ENCODE measurements at places on chromosomes 6 and 20.

GRCh38 chr6:169240125-169240524 lies 13.5 kb downstream of the THBS2 start:
- no peak for DNase-seq

DNA sequence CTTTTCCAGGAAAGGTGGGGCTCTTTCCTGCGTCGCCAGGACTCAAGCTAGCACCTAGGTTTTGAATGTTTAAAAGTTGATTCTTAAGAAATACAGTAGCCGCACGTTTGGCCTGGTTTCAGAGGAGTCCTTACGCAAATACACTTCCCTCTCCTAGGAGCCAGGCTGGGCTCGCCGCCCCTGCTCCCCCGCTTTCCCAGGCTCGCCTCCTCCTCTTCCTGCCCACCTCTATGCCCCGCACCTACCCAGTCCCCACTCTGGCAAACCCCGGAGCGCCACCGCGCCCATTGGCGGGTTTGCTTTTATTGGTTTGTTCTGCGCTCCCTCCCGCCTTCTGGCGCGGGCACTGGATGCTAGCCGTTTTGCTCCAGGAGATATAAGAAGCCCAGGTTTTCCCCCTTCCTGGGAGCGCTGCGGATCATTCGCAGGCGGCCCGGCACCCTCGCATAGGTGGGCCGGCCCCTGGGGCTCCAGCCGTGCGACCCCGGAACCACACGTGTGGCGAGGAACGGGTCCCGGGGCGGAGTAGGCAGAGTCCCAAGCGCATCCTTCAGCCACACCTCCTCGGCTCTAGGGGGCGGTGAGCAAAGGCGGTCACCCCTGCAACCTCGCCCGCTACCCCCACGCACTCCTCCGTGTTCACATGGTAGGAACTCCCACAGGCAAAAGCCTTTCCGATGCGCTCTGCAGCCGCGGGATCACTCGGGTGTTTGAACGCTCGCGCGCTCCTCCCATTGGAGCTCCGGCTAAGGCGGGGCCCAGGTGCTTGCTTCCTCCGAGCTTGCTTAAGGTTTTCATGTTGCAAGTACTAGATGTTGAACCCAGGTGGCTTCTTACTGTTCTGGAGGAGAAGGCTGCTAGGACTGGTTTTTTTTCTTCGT lies 119.0 kb downstream of the RTN4IP1 start:
- peak; percentile 69 for DNase-seq

- DNase-seq = no peak
Measured at GRCh38 chr20:40941133-40941610, 87.5 kb upstream of the TOP1 start.

- no peak for DNase-seq
Measured at GRCh38 chr20:47680804-47681529, 104.3 kb downstream of the SULF2 start.

DNA sequence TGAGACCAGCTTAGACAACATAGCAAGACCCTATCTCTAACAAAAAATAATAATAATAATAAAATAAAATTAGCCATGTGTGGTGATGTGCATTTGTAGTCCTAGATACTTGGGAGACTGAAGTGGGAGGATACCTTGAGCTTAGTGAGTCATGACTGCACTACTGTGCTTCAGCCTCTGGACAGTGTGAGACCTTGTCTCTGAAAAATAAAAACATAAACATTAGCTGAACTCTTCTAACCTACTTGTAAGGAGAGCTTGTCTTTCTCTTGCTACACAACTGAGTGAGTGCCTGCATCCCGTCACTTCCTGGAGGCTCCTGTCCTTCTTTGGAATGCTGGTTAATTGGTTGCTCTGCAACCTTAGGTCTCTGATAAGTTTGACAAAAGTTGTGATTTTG lies 5.1 kb upstream of the DBNDD2 start:
- no peak for DNase-seq

GRCh38 chr20:59125836-59126235 lies 37.8 kb upstream of the ZNF831 start:
- no peak for DNase-seq

DNA sequence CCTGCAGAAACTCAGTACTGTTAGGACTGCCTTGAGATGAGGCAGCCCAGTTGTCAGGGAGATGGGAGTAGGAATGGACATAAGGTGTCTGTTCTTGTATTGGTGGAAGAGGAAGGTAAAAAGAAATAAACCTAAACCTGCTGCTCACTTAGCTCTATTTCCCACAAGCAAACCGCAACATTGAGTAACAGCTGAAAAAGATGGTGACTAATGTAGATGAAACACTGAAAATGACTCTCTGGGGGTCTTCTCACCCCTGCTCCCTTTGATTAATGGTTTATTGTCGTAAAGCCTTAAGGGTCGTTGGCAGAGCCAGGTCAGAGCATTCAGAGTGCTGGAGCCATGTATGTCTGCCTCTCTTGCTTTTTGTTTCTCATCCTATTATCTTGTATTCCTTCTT lies 87.5 kb downstream of the FOXO3 start:
- DNase-seq = no peak

GRCh38 chr20:34951252-34951651 lies 4.4 kb downstream of the GSS start:
- no peak for DNase-seq

GRCh38 chr6:13427801-13428582 lies 59.4 kb downstream of the GFOD1 start:
- peak; percentile 81 for DNase-seq
